H7 (cell line): ENCODE measurements at places on chromosomes 2 and 18. TPM values are rescaled to one million over a fixed set of nuclear protein-coding genes. Genes with fewer than 3 reads are reported as not detected.
A peak's percentile ranks its signal among the peaks of the same experiment; 100 is the strongest.

Gene OSBPL6
- 8.6 and 9.2 TPM in 2 replicates for total RNA-seq

Gene DSG4
- not detected in 2 replicates for total RNA-seq

Gene CCDC141
- 0.37 and 1.2 TPM in 2 replicates for total RNA-seq

- peak; percentile 63 for DNase-seq
Measured at GRCh38 chr18:13831864-13832508, 8.0 kb downstream of the MC5R start.

DNA sequence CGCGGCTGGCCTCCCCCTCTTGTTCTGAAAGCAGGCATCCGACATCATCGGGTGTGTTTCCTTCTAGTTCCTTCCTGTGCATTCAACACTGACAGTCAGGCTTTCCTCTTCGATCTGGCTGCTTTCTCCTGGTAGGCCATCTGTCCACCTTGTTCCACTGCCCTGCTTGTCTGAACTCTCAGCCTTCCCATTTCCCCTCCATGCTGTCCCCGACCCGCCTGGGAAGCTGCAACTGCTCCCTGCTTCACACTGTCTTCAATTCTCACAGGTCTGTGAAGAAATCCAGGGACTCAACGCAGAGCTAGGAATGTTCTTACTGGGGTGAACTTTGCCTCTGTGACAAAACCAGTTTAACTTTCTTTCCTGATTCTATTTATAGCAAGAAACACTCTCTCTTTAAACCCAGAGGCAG is 43.0 kb downstream of the KIF3C start:
- DNase-seq: no peak

DNA sequence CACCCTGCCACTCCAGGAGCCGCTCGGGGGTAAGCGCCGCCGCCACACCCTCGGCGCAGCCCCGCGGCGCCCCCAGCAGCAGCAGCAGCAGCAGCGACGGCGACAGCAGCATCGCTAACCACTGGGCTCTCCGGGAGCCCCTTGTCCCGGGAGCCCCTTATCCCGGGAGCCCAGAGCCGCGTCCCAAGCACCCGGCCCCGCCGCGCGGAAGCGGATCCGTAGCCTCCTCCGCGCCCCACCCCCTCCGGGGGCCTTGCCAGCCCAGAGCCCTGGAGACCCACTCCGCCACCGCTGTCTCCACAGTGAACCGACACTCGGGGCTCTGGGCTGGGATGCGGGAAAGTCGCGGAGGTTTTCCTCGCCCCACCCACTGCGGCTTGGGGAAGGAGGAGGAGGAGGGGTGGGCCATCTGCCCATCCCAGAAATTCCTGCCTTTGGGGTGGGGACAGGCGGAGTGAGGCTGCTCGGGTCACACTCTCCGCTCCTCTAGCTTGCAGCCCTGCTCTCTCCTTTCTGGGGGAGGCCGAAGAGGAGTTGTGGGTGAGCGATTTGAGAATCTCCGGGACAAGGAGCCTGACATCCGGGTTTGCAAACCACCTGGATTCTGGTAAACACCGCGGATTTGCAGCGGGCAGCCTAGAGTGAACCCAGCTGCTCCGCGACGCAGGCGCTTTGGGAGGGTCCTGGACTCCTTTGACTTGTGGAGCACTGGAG is at the start of gene PLA2R1:
TSS of gene PLA2R1 (minus strand) at position 324 of the 714 bp plus-strand sequence. CDS start at position 112, 212 bp downstream.
- DNase-seq: peak; percentile 86

DNA sequence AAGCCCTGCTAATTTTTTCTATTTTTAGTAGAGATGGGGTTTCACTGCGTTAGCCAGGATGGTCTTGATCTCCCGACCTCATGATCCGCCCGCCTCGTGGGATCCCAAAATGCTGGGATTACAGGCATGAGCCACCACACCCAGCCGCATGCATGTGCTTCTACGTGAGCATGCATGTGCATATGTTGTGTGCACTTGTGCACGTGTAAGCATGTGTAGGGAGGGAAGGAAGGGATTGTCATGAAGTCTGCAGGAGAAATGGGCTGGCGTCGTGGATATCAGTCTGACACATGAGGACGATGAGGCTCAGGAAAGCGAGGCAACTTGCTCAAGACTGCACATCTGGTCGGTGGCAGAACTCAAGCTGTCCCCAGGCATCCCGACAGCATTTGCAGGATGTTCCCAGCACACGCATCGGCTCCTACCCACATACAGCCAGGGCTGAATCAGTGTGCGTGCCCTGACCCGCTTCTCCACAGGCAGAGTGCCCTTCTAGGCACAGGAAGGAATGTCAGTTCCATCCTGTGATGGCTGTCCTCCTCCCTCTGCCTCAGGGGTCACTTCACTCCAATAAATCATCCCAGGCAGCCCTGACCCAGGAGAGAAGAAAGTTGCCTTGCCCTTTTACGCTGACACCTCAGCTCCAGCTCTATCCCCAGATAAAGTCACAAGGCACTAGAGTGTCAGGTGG is 49.9 kb upstream of the SLC14A2 start:
- no peak for DNase-seq

GRCh38 chr2:120823551-120823950 is 87.9 kb downstream of the GLI2 start:
- DNase-seq: no peak
